ENCODE measurements at places on chromosomes 12 and 14. TPM values are rescaled to one million over a fixed set of nuclear protein-coding genes. Genes with fewer than 3 reads are reported as not detected.

Gene TAS2R8
- polyA plus RNA-seq = not detected

Gene TOMM20L
- 1.8 TPM for polyA plus RNA-seq

Gene BRF1
- 29.7 TPM for polyA plus RNA-seq

Gene VRTN
- polyA plus RNA-seq = not detected

Gene KLHL33
- 0.97 TPM for polyA plus RNA-seq

Gene RPGRIP1
- 1.2 TPM for polyA plus RNA-seq

Gene CPNE6
- not detected for polyA plus RNA-seq

Gene JAG2
- polyA plus RNA-seq = 52.1 TPM

DNA sequence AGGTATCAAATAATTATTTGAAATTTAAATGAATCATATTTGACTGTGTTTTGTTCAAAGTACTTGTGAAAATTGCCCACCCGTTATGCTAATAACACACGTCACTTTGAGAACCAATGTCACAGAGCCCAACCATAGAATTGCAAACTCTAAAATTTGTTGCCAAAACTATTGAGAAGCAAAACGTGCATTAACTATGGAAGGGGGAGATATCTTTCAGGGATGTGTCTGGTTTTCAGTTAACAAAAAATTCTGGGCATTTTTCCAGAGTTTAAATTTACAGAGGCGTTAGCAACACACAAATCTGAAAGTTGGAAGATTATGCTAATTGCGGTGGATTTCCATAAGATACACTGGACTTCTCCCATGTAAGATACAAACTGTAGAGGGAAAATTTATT lies 371.8 kb upstream of the E2F7 start:
- no peak for DNase-seq

GRCh38 chr12:75459755-75460154 lies 20.8 kb upstream of the GLIPR1 start:
- no peak for DNase-seq

- DNase-seq = no peak
These were observed 112.1 kb downstream of the TTC7B start for GRCh38 chr14:90703841-90704737.

- no peak for DNase-seq
These were observed 523 bp downstream of the GTF2H3 start for GRCh38 chr12:123634142-123634561.

DNA sequence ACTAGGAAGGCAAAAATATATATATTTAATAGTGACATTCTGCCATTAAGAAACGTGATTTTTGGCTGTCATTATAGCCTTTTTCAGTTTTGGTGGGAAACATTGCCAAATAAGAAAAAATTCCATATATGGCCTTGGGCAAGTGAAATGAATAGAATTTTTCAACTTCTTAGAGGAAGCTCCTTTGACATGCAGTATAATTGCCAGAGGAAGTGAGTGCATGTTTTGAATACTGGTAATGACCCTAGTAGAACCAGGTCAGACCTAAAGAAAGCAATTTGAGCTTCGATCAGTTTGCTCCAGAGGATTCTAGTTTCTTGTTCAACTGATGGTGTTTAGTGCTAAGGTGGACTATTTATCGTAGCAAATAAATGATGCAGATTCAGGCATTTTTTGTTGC lies 26.2 kb upstream of the TRIM9 start:
- no peak for DNase-seq

DNA sequence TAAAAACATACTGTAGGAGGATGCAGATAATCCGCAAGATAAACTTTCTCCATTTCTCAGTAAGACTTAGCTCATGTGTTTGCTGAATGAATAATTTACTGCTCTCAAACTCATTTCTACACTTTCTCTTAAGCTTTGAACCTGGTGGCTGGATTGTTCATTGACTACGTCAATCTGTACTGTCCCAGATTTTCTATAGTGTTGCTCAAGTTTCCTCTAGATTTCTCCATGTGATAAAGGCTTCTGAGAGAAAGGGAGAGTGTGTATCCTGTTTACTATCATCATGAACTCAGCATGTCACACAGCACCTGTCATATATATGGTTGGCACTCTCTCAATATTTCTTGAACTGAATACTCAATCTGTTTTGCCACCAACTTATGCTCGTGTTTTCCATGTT lies 518.0 kb upstream of the TBX3 start:
- DNase-seq = no peak

DNA sequence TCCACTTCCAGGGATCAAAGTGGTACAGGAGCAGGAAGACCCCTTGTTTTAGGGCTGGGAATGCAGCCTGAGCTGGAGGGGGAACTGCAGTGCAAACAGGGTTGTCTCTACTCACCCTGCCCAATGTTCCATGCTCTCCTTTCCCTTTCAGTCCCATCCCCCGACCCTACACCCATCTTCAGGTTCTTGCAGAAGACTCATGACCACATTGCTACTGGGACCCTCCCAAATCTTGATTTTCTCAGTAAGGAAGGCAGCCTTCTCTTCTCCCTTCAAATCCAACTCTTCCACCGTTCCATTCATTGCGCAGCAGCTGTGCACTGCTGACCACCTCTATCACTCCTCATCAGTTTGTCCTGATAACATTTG lies 1.9 kb downstream of the SERPINA11 start:
- DNase-seq = no peak

DNA sequence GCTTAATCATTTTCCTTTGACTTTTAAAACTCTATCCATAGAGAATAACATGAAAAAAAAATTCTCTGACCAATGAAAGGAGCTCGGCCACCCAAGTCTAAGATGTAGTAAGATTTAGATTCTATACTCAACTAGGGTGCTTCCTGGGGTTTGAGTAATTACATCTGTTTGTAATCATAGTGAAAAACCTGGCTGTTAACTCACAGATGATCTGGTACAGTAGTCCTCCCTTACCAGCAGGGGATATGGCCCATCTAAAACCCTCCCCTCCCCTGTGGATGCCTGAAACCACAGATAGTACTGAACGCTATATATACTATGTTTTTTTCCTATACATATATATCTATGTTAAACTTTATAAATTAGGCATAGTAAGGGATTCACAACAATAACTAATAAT lies 89.2 kb downstream of the DAAM1 start:
- no peak for DNase-seq

DNA sequence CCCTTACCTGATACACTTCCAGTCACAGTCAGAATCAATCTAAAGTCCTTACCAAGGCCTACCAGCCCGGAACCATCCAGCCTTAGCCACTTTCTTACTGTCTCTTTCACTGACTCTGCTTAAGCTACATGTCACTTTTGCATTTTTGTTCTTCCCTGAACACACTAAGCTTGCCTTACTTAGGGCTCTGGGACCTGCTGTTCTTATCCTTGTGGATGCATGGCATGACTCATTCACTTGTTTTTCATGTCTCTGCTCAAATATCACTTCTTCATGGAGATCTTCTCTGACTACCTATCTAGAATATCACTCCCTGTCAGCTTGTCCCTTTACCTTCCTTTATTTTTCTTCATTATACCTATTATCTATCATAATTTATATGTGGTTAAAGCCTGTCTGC lies 65.6 kb upstream of the ZDHHC17 start:
- no peak for DNase-seq

GRCh38 chr12:107590814-107591375 lies 94.7 kb upstream of the PWP1 start:
- no peak for DNase-seq

DNA sequence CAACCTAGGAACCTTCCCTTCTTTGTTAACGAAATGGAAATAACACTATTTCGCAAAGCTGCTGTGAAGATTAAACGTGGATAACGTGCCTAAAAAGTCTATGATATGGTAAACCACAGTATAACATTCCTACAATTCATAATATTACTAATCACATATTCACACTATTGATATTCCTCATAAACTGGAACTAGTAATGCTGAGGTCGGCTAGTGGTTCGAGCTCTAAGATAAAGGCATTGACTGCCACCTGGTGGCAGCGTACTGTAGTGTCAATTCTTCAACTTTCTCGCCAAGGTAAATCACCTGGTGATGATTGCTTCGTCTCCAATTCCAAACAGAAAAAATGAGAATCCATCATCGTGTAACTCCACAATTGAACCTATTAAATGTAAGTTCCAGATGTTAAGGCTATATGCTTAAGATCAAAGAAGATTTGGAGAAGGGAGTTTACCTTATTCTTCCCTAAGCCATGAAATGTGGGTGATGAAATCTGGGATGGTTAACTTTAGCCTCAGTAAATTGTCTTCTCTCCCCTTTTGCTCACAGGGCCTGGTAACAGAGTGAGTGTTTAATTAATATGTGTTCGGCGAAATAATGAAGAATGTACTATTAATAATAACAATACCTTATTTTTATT lies 197.5 kb upstream of the TMEM132C start:
- peak; percentile 27 for DNase-seq

DNA sequence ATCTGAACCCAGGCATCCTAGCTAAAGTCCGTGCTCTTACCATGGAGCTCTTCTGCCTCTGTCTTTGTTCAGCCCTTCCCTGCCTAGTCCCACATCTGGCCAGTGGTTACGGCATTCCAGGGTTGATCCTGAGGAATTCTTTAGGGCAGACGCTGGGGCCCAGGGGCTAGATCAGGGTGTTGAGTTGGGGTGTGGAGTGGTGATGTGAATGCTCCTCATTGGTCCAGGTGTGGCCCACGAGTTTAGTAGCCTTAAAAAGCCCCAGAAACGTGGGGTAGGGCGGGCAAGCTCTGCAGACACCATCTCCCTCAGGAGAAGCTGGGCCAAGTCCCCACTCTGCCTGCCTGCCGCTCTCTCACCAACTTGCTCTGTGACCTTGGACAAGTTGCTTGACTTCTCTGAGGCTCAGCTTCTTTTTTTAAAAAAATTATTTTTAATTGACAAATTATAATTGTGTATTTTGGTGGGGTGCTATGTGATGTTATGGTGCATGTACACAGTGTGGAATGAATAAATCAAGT lies 9.0 kb upstream of the SERPINA6 start:
- DNase-seq = no peak

DNA sequence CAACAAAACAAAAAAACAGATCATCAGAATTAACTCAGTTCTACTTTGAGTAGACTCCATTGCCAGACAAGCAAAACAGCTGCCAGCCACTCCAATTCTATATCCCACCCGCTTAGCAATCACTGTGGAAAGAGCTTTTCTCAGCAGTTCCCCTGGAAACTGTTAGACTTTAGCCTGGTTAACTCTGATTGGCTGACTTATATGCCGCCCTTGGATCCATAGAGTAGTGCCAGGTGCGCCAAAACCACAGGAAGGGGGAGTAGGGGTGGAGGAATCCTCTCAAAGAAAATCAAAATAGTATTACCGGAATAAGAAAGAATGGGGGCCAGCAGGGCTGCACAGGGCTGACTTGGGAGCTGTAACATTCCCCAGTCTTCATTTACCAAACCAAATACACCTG lies 5.4 kb upstream of the EML5 start:
- DNase-seq = no peak

DNA sequence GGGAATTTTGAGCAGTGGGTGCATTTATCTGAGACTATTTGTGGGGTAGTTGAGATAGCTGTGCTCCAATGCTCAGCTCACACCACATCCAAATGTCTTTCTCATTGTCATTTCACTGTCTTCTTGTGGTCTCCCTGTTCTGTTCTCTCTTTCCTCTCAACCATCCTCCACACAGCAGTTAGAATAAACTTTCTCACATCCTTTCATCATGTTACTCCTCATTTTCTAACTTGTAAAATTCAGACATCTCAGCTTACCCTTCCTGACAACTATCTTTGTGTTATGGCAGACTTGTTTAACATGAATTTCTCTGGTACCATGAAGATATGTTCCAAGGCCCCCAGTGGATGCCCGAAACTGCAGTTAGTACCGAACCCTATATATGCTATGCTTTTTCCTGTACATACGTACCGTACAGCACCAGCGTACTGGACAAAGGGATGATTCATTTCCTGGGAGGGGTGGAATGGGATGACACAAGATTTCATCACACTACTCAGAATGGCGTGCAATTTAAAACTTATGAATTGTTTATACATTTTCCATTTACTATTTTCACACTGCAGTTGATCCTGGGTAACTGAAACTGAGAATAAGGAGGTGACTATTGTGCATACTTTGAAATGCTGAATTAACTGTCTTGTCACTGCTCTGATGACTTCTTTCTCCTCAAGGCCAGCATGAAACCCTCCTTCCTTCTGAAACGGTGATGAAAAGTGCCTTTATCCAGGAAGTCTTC lies 177.1 kb upstream of the SLC38A2 start:
- DNase-seq = no peak
